ENCODE measurements at places on chromosomes 1 and 21.

GRCh38 chr1:11458811-11459275 is 20.1 kb upstream of the DISP3 start:
- no peak for DNase-seq

DNA sequence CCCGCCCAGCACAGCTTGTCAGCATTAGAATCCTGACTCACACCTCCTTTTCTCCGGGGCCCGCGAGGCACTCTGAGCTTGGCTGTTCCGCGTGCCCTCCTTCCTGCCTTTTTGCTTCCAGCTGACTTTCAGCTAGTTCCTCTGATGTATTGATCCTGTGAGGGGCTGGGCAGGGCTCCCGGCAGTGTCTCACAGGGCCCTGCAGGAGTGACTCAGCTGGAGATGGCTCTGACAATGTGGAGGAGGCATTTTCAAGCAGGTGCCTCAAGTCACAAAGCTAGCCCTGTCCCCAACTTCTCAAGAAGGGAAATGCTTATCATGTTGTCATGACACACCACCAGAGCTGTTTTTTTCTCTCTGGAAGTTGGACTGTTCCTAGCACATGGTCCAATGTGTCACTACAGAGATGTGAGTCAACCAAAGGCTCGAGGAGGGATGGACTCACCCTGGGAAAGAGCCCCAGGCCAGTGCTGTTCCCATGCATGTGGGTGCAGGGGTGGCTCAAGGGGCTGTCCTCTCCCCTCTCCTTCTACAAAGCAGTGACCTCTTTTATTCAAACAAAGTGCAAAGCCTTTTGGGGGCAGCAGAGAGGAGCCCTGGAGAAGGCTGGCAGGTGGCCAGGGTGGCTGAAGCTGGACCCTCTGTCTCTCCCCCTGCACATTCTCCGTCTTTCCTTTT is 30.6 kb downstream of the SYT6 start:
- no peak for DNase-seq

DNA sequence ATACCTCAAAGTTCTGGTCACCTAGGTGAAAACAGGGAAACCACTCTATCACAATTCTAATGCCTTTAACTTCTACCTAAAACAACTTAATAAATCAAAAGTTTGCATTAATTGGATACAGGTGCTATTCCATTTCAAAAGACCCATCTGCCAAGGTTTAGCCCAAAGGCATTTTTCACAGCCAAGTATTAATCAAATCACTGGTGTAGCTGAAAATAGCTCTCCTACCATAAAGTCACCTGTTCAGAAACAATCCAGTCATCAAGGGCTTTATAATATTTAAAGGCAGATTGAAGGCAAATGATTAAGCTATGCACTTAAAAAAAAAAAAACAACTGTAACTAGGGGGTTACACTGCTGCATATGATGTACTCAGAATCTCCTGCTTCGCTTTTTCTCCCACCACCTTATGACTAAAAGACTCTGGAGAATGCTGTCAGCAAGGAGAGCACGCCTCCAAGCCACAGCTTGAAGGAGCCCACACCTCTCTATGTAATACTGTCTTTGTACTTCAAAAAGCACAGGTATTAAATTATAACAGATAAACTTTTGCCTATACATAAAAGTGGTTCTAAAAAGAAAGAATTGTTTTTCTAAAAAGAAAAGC is 20.5 kb downstream of the KIAA0319L start:
- DNase-seq = no peak

GRCh38 chr1:109242387-109242786 is 7.0 kb upstream of the CELSR2 start:
- DNase-seq = no peak

- DNase-seq = no peak
Measured at GRCh38 chr1:41539418-41539805, 54.9 kb upstream of the EDN2 start.

GRCh38 chr1:29323636-29324035 is 87.3 kb downstream of the PTPRU start:
- no peak for DNase-seq

DNA sequence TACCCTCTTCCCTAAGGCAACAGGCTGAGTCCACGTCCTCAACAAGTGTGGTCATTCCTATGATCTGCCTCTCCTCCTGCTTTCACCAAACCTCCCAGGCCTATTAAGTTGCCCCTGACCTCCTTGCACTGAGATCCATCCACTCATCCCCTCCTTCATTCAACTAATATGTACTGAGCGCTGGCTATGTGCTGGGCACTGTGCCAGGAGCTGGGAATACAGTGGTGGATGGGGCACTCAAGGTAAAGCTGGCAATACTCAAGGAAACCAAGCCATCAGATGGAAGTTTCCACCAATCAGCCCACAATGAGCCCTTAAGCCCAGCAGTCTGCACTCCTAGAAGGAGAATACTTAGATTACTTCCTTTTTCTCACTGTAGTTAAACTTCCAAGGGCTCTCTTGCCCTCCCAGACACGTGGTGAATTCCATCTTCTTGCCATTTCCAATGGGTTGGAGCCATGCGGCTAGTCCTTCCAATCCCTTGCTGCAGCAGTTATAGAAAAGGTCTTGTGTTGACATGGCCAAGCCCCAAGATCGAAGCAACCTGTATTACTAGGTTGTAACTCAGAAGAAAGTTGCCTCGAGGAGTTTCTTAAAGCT is 279.9 kb upstream of the RUNX1 start:
- no peak for DNase-seq

DNA sequence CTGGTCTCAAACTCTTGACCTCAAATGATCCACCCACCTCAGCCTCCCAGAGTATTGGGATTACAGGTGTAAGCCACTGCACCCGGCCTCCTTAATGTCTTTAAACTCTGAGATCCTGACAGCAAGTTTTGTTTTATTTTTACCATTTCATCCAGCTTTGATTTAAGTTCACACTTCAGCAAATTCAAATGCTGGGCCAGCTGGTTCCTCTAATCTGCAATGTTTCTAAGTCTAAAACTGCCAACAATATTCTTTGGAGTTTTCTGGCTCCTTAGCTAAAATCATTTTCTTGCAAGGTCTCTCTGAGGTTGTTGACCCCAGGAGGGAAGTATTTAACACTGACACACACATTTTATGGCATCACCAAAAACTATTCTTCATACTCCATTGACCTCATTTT is 72.0 kb upstream of the COL24A1 start:
- DNase-seq = no peak

DNA sequence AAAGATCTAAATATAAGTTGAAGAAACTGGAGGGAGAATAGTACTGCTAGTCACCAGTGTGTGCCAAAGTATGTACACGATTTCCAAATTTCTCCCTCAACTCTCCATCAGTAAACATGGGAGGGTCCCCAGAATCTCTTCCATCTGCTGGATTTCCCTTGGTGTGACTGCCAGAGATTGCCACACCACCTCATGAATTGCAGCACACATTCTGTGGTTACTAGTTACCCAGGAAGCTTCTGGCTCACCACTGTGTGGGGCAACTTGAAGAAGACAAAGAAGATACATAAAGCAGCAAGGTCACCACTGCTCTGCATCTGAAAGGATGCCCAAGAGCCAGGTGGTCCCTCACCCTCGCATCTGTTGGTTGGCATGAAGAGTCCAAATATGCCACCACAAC is 191.7 kb upstream of the ESRRG start:
- no peak for DNase-seq

DNA sequence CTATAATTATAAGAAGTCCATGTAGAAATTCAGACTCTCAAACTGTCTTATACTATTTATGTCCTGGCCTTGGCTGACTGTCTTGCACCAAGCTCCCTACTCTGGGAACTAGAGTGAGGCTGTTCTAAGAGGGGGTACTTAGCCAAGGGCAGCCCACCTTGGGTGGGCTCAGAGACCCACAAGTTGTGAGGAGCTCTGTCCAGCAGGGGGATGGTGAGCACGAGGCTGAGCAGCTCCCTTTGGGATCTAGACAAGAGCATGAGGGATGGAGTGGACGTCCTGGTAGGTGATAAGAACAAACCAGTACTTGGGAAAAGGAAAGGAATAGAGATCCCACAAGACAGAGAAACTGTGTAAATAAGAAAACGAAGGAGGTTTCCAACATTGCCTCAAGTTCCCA is 127.1 kb upstream of the SLC44A3 start:
- DNase-seq = no peak

DNA sequence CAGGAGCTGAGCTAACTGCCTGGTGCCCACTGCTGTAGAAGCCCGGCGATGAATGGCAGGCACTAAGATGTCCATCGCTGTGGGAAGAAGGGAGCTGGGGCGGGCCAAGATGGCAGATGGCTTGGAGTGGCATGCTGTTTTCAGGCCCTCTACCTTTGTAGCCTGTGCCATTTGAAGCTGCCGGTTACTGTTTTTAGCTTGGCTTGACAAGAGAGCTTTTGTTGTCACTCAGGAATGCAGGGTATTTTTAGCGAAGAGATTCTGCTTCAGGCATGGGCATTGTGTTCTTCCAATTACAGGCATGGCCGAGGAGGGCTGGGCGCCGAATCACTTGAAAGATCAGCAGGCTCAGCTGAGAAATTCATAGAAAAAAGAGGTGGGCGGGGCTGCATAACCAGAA is 348.7 kb downstream of the RPS6KC1 start:
- no peak for DNase-seq

GRCh38 chr1:17163789-17164666 is 40.9 kb upstream of the PADI1 start:
- DNase-seq = no peak

DNA sequence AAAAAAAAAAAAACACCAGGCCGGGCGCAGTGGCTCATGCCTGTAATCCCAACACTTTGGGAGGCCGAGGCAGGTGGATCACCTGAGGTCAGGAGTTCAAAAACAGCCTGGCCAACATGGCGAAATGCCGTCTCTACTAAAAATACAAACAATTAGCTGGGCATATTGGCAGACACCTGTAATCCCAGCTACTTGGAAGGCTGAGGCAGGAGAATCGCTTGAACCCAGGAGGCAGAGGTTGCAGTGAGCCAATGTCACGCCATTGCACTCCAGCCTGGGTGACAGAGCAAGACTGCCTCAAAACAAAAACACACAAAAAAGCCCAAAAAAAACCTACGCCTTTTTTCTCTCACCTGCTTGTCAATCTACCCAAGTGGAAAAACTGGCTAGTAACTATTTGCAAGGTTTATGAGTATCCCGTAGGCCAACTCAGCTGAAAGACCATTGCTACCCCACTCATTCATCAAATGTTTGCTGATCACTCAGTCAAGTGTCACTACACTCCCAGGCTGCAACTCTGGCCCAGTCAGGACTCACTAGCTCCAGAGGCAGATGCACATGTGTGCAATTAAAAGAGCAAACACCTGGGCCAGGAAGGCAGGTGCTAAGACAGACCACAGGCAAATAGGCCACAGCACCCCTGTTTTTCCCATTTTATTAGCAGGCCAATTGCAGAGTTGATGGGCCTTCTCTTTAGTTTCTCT is 2.0 kb downstream of the CSRP1 start:
- peak; percentile 74 for DNase-seq

GRCh38 chr1:11877074-11877473 is 18.3 kb upstream of the NPPB start:
- no peak for DNase-seq

GRCh38 chr1:214469290-214469689 is 82.1 kb downstream of the PTPN14 start:
- no peak for DNase-seq

- DNase-seq = no peak
Measured at GRCh38 chr1:207883104-207883651, 27.7 kb downstream of the CD34 start.

DNA sequence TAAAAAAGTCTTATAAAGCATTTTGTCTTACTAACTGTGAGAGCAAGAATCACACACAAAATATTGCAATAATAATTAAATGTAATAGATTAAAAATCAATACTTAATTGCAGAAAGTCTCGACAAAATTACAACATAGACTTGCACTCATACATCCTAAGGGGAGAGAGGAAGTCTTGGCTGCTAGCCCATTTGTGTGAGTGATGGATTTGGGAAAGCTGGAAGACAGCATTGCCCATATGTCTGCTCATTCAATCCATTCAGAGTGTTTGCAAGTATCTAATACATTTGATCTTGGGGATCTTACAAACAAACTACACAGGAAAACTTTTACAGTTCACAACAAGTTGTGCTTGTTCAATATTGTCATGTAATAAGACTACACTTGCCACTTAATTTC is 140.5 kb downstream of the COL11A1 start:
- DNase-seq = no peak

GRCh38 chr1:245679821-245680780 is 525.3 kb downstream of the KIF26B start:
- DNase-seq = no peak

DNA sequence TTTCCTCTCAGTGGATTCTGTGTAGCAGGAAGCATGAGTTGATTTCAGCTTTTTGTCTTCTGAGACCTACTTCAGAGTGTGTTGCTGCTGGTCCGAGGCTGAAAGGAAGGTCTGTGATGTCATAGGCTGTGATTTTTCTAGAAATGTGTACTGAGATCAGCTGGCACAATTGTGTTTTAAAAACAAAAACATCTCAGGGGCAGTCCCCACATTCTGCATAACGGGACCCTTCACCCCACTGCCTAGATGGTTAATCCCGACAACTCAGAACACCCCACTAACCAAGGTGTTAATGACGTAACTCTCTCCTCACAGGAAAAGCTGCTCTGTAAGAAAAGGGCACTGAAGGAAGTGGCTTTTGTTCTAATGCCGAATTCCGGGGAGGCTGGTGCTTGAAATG is 59.8 kb upstream of the PPP2R5A start:
- DNase-seq = no peak

GRCh38 chr1:10152709-10153284 is 57.6 kb upstream of the KIF1B start:
- no peak for DNase-seq

DNA sequence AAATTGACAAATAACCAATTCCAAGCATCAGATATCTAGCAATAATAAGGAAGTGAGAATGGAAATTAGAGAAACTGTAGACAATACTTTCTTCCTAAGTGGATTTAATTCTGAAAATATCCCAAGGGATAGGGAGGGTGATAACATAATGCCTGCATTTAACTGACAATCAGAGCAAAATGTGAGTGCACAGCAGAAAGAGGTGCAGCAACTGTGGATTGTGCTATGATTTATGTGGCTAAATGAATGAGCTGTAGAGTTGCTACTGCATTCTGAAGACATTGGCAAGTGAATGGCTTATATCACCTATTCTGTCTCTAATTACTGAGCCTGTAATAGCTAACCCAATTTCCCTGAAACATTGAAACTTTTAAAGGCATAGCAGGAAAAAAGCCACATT is 39.0 kb downstream of the OLFM3 start:
- DNase-seq = no peak

GRCh38 chr1:220748089-220748934 is at the start of gene MTARC2:
Gene MTARC2 (plus strand): TSS chr1:220748322. CDS start chr1:220748532, 210 bp downstream.
- DNase-seq = peak; percentile 69

- no peak for DNase-seq
Measured at GRCh38 chr1:78141531-78142231, 95.9 kb downstream of the GIPC2 start.

GRCh38 chr1:204142032-204142974 is 9.5 kb downstream of the ETNK2 start:
- DNase-seq = no peak

DNA sequence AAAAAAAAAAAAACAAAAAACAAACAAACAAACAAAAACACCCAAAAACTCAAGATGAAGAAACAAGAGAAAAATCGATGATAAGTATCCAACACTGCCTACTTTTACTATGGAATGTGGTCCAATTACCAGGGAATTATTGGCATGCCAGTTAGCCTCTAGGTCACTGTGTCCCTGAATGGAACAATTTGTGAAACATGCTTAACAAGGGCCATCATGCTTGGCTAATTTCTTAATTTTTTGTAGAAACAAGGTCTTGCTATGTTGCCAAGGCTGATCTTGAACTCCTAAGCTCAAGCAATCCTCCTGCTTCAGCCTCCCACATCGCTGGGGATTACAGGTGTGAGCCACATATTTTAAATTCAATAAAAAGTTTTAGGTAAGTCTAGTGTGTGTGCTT is 23.9 kb downstream of the PLPP3 start:
- DNase-seq = no peak

GRCh38 chr21:31173881-31174555 is 135.7 kb upstream of the KRTAP19-8 start:
- DNase-seq = no peak

All from NCI-H146 (cell line).